ENCODE measurements at places on chromosomes 3 and 15. TPM values are rescaled to one million over a fixed set of nuclear protein-coding genes. Genes with fewer than 3 reads are reported as not detected.

DNA sequence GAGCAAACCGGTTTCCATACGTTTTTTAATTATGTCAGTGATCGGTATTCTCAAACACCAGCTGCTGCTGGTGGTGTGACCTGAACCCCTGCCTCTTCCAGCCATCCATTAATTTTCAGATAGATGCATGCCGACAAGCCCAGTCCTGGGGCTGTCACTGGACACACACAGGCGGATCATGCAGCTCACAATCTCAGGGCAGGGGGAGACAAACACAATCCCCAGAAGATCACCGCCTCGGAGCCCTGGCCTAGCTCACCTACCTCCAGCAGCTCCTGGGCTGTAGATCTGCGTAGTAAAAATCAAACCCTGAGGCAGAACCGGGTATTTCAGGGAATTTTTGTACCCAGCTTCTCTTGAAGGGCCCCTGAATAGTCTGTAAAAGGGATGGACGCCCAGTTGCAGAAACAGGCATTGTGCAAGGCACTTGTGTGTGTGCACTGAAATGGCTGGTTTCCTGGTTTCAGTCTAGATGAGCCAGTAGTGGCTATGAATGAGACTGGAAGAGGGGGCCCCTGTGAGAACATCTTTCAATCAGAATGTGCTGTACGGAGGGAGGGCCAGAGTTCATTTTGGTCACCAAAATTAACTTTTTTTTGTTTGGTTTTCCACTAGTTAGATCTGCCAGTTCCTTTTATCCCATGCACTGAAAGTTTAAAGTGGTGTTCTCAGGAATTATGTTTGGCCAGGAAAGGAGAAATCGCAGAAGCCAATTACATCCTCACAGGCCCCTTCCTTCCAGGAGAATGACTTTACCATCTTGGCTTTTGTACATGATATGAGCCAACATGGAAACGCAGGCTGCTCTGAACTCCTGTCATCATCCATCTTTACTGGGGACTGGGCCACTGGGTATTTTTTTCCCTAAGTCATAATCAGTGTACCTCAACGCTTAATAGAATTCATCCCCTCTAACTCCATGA is 55.0 kb upstream of the RPL32 start:
- H3K4me1 ChIP-seq: no peaks in the 10 kb centered on the region
- no peak overlapping the region for H3K4me3 ChIP-seq
- DNase-seq: no peak

DNA sequence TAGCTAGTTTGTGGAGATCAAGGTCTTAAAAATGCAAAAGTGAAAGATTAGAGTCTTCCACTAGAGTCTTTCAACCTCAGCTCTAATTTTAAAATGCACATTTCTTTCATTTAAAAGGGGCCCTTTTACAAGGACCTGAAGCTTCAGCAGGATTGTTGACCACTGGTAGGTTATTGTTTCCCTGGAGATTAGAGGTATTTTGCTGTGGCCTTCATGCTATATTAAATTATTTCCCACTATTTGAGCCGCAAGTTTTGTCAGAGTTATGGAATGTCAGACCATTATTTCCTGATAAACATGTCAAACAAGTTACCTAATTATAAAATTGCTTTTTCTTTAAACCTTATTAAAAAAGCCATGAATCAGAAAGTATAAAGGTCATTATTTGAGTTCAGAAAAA is 103.1 kb upstream of the CCNL1 start:
- DNase-seq: no peak
- H3K36me3 ChIP-seq: no peaks in the 10 kb centered on the region
- H3K27me3 ChIP-seq: no peaks in the 10 kb centered on the region
- H3K4me3 ChIP-seq: no peak overlapping the region
- no peaks in the 10 kb centered on the region for H3K4me1 ChIP-seq

GRCh38 chr3:195008816-195009215 is 262.1 kb downstream of the XXYLT1 start:
- H3K27ac ChIP-seq: no peak overlapping the region
- H3K27me3 ChIP-seq: no peaks in the 10 kb centered on the region
- H3K4me1 ChIP-seq: no peaks in the 10 kb centered on the region
- H3K36me3 ChIP-seq: no peaks in the 10 kb centered on the region
- DNase-seq: no peak
- H3K4me3 ChIP-seq: no peak overlapping the region

TERC gene
- total RNA-seq: 6.0 TPM

SPATA12 gene
- total RNA-seq: 0.10 TPM

All from Panc1 (cell line).